ENCODE measurements at places on chromosomes 7 and 10.

DNA sequence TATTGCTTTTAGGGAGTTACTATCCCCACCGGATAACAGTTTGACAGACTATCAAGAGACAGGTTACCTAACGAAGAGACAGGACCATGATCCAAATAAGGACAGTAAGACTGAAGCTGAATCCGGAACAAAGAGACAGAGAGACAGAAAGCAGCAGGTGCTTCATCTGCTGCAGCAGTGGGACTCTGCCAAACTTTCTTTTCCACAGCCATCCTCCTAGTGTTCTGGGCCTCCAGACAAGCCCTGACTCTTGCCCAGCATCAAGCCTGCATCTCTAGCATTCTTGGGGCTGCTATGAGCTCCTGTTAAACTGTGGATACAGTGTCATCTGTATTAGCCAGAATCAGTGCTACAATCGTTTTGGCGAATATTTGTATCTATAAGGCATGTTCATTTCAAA, 761.7 kb downstream of the GRID1 start:
- no peak for DNase-seq

DNA sequence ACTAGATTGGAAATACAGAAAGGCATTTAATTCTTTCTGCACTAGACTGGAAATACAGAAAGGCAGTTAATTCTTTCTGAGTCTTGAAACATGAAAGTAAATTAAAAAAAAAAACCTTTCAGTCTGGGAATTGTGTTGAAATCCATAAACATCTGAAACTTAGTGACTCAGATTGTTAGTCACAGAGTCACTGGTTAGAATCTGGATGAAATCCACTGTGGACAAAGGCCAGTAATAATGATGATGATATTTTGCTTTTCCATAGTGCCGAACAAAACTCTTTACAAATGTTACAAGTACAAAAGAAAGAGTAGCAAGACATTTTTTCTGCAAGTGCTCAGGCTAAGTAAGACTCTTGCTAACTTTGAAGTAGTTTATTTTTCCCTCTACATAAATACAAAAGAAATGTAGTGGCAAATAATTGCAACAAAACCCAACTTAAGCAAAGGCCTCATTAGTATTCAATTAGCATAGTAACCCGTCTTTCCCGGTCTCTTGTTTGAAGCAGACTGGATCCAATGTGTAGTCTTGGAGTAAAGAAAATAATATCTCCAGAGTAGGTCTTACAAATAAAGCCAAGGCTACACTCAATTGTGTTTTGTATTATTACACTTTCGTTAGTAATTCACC, 5.8 kb upstream of the PRTFDC1 start:
- no peak for DNase-seq

DNA sequence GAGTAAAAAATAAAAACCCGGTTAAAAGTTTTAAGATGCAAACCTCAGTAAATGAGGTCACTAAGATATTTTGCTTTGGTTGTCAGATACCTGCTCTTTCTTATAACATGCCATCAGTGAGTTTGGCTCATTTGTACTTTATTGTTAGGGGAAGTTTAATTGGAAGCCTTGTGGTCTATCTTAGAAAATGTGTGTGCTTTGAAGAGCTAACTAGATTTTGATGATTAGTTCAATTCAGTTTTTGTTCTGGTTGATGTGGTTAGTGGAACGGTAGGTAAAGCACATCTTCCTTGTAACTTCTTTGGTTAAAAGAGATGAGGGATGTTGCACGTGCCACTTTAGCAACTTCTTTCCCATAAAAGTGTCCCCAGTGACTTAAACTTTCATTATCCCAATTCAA, 353.4 kb upstream of the GALNT17 start:
- no peak for DNase-seq

DNA sequence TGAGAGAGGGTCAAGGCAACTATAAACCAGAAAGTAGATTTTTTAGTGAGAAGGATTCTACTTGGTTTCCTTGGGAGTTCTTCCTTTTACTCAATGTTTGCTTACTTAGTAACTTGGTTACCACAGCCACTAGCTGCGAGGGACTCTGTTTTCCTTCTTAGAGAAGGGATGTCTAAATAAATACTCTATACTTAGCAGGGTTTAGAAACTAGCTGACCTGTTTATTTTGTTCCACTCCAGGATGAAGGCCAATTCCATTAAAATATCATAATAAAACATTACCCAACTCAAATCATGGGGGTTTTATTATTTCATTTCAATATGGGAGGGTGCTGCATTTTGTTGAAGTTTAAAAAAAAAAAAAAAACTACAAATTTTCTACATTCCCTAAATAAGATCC, 87.3 kb downstream of the PPP1R3A start:
- no peak for DNase-seq

DNA sequence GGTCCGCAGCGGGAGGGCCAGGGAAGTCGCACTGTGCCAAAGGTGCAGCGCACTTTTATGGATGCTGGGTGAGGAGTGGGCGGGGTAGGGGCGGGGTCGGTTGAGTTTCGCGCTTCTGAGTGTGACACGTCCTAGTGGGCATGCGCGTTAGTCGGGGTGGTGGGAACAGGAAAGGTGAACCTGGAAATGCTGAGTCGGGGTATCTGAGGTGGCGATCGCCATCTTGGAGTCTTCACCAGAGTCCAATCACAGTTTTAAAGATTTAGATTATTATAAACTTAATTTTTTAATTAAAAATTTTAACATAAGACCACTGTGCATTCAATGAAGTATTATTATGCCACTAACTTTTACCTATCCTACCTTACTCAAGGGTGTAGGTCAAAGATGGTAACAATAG, 45.7 kb downstream of the ZNF138 start:
- DNase-seq: no peak

- no peak for DNase-seq
These were observed 6.7 kb downstream of the DDC start for GRCh38 chr7:50558294-50559053.

GRCh38 chr7:155858521-155859061, 46.3 kb upstream of the SHH start:
- no peak for DNase-seq

- no peak for DNase-seq
These were observed 17.1 kb downstream of the ODAD2 start for GRCh38 chr10:27981744-27982143.

- DNase-seq: no peak
These were observed 13.0 kb downstream of the GIMAP8 start for GRCh38 chr7:150463461-150463860.

GRCh38 chr7:28474282-28474638, 61.9 kb downstream of the CREB5 start:
- no peak for DNase-seq

GRCh38 chr7:222716-223041, 30.3 kb downstream of the FAM20C start:
- no peak for DNase-seq

- no peak for DNase-seq
These were observed 47.1 kb downstream of the SYPL1 start for GRCh38 chr7:106064771-106065574.

DNA sequence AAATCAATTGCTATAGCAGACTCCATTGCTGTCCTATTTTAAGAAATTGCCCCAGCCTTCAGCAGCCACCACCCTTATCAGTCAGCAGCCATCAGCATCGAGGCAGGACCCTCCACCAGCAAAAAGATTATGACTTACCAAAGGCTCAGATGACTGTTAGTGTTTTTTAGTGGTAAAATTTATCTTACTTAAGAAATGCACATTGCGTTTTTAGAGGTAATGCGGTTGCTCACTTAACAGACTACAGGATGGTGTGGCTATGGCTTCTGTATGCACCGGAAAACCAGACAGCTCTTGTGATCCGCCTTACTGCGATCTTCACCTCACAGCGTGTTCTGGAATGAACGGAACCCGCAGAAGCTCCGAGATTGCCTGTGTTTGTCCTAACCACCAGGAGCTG, 58.1 kb downstream of the WDR37 start:
- no peak for DNase-seq

DNA sequence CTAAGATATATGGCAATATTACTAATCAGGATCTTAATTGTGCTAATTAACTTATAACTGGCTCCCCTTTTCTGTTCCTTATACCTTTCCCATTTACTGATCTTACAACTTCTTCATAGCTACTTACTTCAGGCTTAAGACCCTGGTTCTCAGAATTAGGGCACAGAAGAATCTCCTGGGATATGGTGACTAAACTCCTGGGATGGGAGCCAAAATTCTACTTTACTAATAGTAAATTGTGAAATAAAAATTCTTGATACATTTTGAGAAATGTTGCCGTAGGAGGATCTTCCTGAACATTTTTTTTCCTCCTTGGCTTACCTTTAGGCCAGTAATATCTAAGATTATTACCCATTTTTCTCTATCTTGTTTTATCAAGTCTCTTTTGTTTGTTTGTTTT, 309.5 kb downstream of the ATRNL1 start:
- DNase-seq: no peak

GRCh38 chr7:101952355-101953247, 135.2 kb downstream of the CUX1 start:
- DNase-seq: no peak

DNA sequence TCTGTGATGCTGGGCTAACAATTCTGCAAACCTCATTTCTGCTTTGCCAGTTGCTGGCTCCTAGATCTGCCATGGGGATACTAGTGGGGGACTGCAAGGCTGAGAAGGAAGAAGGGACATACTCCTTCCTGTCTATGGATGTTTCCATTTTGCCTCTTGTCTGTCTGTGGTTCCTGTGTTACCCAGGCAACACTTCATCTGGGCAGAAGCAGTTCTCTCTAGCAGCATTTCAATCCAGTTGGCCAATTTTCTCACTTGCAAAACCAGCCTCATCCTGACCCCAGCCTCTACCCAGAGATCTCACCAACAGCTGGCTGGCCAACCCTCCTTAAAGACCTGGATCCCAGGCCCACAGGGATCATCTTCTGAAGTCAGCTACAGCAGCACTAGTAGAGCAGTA, 131.7 kb downstream of the DOCK4 start:
- DNase-seq: no peak

- no peak for DNase-seq
These were observed 1.4 kb downstream of the PHYHIPL start for GRCh38 chr10:59177836-59178235.

DNA sequence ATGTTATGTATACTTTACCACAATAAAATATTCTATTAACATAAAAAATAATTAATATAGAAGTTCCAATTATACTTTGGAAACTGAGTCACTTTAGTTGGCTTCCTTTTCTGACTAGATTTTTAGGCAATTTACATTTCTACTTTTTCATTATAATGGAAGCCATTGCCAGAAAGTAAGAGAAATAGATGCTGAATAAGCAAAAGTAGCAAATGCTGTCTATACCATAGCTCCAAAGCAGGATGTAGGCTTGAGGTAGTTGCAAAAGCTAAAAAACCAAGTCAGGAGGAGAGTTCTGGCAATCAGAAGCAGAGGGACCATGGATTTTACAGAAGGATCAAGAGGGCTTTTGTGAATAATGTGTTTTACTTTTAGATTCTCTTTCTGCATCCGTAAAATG, 262.4 kb upstream of the TMEM229A start:
- DNase-seq: no peak

DNA sequence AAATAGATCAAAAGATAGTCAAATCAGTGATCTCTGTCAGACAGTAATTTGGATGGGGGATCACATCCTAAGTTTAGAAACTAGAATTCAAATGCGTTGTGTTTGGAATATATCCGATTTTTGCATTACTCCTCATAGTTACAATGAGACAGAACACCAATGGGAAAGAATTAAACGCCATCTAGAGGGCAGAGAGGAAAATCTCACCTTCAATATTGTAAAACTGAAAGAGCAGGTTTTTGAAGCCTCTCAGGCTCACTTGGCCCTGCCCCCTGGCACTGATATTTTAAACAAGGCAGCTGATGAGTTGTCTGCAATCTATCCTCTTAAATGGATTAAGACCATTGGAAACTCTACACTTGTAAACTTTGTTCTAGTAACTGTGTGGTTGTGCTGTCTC, 17.7 kb downstream of the FRG2B start:
- no peak for DNase-seq

DNA sequence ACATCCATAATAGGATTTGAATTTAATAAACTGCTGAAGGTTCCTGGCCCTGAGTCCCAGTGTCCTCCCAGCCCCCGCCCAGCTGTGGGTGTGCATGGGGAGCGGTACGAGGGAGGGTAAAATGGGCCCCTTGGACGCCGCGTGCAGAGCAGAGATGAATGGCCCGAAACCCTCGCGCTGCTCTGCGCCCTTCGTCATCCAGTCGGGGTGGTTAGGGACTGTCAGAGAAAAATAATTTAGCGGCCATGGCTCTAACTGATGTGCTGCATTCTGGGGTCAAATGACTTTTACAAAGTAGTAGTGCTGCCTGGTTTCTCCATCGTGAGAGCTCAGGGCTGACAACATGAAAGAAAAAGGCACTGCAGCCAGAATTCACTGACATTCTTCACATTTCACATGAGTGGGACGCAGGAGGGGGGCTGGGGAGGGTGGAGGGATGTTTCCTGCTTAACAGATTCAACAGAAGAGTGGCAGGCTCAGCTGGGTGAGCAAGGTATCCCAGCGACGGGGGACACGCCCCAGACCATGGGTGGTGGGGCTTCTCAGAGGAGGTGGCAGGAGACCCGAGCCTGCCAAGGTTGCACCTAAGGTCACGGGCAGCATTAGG, 304.5 kb downstream of the WDR37 start:
- DNase-seq: no peak

- DNase-seq: no peak
These were observed 26.0 kb downstream of the LYZL2 start for GRCh38 chr10:30603589-30603988.

GRCh38 chr10:74827045-74827441, 643 bp downstream of the KAT6B start:
- DNase-seq: no peak

- DNase-seq: no peak
These were observed 16.5 kb downstream of the MGMT start for GRCh38 chr10:129483430-129484010.

DNA sequence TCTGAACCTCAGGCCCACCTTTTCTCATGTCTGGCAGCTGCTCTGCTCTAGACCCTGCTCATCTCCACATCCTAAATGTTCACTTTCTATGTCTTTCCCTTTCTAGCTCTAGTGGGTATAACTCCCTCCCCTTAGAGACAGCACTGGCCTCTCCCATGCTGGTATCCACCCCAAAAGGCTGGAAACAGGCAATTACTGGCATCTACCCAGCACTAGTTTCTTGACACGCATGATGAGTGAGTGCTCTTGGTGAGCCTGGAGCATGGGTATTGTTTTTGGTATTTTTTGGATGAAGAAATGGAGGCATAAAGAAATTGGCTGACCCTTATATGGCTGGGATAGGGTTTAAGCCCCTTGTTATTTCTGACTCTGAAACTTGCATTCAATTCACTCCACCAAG, 156.0 kb downstream of the EGFR start:
- DNase-seq: no peak

- no peak for DNase-seq
These were observed 4.2 kb downstream of the IGFBP1 start for GRCh38 chr7:45892407-45893035.
